ENCODE measurements at places on chromosomes 4 and X. TPM values are rescaled to one million over a fixed set of nuclear protein-coding genes. Genes with fewer than 3 reads are reported as not detected.
A peak's percentile ranks its signal among the peaks of the same experiment; 100 is the strongest.

The ARHGAP36 gene
- total RNA-seq = not detected

The PRDX4 gene
- 649 TPM for total RNA-seq

The LRAT gene
- 4.7 TPM for total RNA-seq

The CHRDL1 gene
- 1.6 TPM for total RNA-seq

The PNMA6E gene
- total RNA-seq = not detected

The F8 gene
- 1.4 TPM for total RNA-seq

The STK32B gene
- total RNA-seq = 1.6 TPM

DNA sequence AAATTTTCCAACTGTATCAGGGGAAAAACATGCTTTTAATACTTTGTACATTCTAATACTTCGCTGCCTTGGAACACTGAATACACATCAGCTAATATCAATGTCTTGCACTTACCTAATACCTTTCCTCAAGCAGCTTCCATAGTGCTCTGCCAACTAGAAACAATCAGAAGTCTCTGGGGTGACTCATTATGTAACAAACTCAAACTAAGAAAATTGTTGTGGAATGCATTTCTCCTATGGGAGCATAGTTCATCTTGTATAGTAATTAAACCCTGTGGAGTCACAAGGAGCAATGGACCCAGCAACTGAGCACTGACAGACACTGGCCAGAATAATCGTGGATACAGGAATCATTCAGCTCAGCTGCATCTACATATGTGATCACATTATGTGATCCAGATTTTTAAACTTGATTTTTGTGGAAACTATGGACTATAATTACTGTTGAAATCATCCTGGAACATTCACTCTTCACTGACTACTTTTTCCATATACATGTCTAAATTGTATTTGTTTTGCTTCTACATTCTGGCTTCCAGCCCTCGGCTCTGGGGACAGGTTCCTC, 496.9 kb downstream of the TMA16 start:
- H3K4me3 ChIP-seq = no peak overlapping the region
- DNase-seq = peak; percentile 9
- no peaks in the 10 kb centered on the region for H3K27me3 ChIP-seq
- H3K36me3 ChIP-seq = no peaks in the 10 kb centered on the region
- H3K4me1 ChIP-seq = peaks cover 3% of the 10 kb centered on the region
- no peak overlapping the region for H3K27ac ChIP-seq

DNA sequence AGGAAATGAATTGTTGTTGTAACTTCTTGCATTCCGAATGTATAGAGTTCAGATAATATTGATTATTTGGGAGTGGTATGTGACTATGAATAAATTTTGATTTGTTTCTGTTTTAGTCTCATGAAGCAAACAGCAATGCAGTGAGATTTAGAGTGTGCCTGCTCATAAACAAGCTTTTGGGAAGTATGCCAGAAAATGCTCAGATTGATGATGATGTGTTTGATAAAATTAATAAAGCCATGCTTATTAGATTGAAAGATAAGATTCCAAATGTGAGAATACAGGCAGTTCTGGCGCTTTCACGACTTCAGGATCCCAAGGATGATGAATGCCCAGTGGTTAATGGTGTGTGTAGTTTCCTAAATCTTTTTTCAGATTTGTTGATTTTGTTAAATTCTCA, 2.0 kb downstream of the NCAPG start:
- peaks cover 14% of the 10 kb centered on the region for H3K4me1 ChIP-seq
- no peaks in the 10 kb centered on the region for H3K36me3 ChIP-seq
- H3K27ac ChIP-seq = no peak overlapping the region
- no peaks in the 10 kb centered on the region for H3K27me3 ChIP-seq

- no peak for DNase-seq
- H3K4me3 ChIP-seq = no peak overlapping the region
- H3K27ac ChIP-seq = peak overlapping the region; percentile 12
- H3K27me3 ChIP-seq = no peaks in the 10 kb centered on the region
- no peaks in the 10 kb centered on the region for H3K36me3 ChIP-seq
These were observed 502.9 kb upstream of the SLIT2 start for GRCh38 chr4:19748519-19749479.

DNA sequence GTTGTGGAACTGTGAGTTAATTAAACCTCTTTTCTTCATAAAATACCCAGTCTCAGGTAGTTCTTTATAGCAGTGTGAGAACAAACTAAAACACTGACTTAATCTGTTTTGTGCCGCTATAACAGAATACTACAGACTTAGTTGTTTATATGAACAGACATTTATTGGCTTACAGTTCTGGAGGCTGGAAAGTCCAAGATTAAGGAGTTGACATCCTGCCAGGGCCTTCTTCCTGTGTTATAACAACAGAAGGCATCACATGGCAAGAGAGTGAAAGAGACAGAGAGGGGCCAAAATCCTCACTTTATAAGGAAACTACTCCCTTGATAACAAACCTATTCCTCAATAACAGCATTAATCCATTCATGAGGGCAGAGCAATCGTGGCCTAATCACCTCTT, 42.5 kb upstream of the KCNIP4 start:
- no peaks in the 10 kb centered on the region for H3K36me3 ChIP-seq
- no peak overlapping the region for H3K4me3 ChIP-seq
- DNase-seq = peak; percentile 16
- no peaks in the 10 kb centered on the region for H3K27me3 ChIP-seq

DNA sequence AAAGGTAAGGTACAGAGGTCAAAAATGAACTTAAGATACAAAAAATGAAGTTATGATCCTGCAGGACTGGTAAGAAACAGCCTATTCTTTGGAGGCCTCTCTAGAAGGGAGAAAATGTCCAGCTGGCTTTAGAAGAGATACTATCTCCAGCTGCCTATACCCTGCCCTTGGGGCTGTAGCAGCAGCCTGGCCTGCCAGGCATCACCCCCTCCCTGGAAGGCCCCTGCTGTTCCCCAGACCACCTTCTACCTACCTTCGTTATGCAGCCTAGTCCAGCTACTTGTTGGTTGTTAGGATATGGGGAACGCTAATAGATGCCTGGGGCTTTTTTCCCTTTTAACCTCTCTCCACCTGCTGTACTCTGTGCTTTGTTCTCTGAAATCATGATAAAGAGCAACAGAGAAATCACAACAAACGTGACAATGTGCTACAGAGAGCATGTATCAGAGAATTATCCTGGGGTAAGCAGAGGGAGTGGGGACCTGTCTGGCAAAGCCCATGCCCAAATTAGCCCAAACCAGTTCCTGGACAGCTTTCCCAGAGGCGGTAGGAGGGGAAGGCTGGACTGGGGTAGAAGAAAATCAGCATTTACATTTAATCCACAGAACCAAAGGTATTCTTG, 34.5 kb downstream of the FRMD7 start:
- no peaks in the 10 kb centered on the region for H3K27me3 ChIP-seq
- no peak overlapping the region for H3K4me3 ChIP-seq
- no peak for DNase-seq
- no peaks in the 10 kb centered on the region for H3K36me3 ChIP-seq
- H3K4me1 ChIP-seq = no peaks in the 10 kb centered on the region

DNA sequence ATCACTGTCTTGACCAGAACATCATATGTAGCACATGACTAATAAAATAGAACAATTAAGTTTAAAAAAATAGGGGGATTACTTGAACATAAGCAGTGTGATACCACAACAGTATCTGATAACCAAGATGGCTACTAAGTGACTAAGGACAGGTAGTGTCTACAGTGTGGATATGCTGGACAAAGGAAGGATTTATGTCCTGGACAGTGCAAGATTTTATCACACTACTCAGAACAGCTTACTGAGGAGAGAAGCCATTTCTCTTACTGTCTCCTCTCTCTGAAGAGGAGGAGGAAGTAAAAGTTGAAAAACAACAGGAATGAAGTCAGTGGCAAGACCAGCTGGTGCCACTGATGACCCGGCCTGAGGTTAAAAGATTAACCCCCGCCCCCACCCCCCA, 4.0 kb upstream of the SLC10A7 start:
- no peak for DNase-seq
- H3K36me3 ChIP-seq = no peaks in the 10 kb centered on the region
- H3K4me3 ChIP-seq = no peak overlapping the region
- peaks cover 3% of the 10 kb centered on the region for H3K4me1 ChIP-seq

- H3K4me1 ChIP-seq = no peaks in the 10 kb centered on the region
- H3K27ac ChIP-seq = no peak overlapping the region
- DNase-seq = no peak
- H3K36me3 ChIP-seq = no peaks in the 10 kb centered on the region
- no peaks in the 10 kb centered on the region for H3K27me3 ChIP-seq
These were observed 62.2 kb downstream of the PPP1R2C start for GRCh38 chrX:42715701-42716262.

- H3K27ac ChIP-seq = no peak overlapping the region
- no peak for DNase-seq
- H3K27me3 ChIP-seq = no peaks in the 10 kb centered on the region
- no peak overlapping the region for H3K4me3 ChIP-seq
These were observed 115.7 kb downstream of the SLIT2 start for GRCh38 chr4:20367446-20367845.

DNA sequence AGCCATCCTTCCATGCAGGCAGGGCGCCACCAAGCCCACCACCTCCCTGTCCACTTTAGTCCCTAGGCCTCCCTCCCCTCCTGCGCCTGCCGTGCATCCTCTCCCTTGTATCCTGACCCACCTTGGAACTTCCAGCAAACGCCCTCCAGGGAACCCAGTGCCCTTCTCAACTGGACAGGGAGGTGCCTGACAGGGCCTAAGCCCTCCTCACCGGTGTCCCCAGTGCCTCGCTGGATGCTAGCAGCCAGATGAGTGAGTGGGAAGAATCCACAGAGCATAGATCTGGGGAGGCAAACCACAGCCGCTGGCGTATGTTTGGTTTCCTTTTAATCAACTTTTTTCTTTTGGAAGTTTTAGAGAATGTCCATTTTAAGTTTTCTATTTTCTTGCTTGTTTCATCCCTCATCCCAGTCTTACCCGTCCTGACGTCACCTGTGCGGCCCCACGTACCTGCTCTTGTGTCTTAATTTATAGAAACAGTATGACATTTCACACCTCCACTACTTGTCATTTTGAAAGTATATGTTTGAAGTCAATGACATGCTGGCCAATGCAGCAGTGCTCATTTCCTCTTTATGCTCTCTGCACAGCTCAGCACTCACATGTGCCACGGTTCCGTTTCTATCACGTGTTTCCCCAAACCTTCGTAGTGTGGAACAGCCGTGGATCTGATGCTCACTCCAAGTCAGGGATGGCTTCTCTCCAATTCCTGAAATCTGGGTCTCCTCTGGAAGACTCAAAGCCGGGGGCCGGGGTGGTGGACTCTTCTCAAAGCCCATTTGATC, 3.4 kb upstream of the HMX1 start:
- H3K36me3 ChIP-seq = no peaks in the 10 kb centered on the region
- H3K27me3 ChIP-seq = peaks cover 90% of the 10 kb centered on the region
- H3K4me1 ChIP-seq = no peaks in the 10 kb centered on the region
- DNase-seq = no peak
- H3K27ac ChIP-seq = no peak overlapping the region

DNA sequence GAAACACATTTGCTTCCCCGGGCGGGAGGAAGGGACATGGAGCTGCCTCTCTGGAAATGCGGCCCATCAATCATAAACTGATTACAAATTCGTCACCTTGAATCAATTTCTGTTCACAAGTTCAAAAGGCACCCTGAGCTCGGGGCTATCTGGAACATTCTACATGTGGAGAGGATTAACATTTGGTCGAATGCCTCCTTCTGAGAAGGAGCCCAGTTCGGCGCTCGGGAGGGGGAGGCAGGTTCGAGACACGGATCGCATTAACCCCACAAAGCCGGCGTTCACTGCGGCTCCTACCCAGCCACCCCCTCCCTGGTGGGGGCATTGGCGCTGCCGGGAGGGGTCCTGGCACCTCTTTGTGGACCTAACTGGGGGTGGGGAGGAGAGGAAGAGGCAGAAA, 108.0 kb downstream of the CPZ start:
- H3K27ac ChIP-seq = no peak overlapping the region
- no peaks in the 10 kb centered on the region for H3K36me3 ChIP-seq
- no peaks in the 10 kb centered on the region for H3K4me1 ChIP-seq
- no peak for DNase-seq

- no peak overlapping the region for H3K4me3 ChIP-seq
- H3K4me1 ChIP-seq = peaks cover 9% of the 10 kb centered on the region
- no peak overlapping the region for H3K27ac ChIP-seq
- DNase-seq = no peak
- H3K36me3 ChIP-seq = no peaks in the 10 kb centered on the region
These were observed 55.6 kb downstream of the CLDN34 start for GRCh38 chrX:10022580-10023245.

DNA sequence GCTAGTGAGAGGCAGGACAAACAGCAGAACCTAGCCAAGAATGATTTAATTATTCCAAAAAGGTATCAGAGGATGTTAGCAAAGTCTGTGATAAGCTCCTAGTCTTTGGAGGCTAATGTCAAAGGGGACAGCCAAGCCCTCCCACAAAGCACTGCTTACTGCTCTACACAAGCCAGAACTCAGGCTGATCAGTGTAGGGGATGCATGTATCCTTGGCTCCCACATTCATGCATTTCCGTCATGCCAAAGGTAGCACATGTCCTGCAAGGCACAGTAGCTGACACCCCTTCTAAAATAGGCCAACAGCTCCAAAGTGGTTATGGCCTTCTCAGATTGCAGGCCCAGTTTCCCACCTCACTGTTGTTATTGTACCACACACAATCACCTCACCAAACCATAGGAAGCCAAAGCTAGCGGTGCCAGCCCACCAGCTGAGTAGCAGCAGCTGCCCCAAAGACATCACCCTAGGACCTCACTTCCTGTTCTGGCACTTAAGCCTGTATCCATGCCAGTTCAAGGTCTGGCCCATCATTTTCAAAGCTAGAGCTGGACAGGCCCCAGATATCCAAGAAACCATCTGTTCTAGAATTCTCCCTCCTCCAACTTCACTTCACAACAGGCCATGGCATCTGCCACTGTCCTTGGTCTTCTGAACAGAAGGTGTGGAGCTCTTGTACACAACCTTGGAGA, 40.9 kb downstream of the TSPAN5 start:
- no peak overlapping the region for H3K27ac ChIP-seq
- no peak for DNase-seq
- no peaks in the 10 kb centered on the region for H3K4me1 ChIP-seq

GRCh38 chr4:181478656-181479055, 764.5 kb upstream of the TENM3 start:
- H3K27ac ChIP-seq = no peak overlapping the region
- H3K4me3 ChIP-seq = no peak overlapping the region
- no peaks in the 10 kb centered on the region for H3K27me3 ChIP-seq
- no peak for DNase-seq
- H3K4me1 ChIP-seq = no peaks in the 10 kb centered on the region
- H3K36me3 ChIP-seq = no peaks in the 10 kb centered on the region

GRCh38 chrX:53738370-53738906, 51.9 kb upstream of the HUWE1 start:
- no peak for DNase-seq
- no peaks in the 10 kb centered on the region for H3K27me3 ChIP-seq
- H3K4me1 ChIP-seq = no peaks in the 10 kb centered on the region
- H3K36me3 ChIP-seq = no peaks in the 10 kb centered on the region

- no peaks in the 10 kb centered on the region for H3K27me3 ChIP-seq
- H3K4me3 ChIP-seq = no peak overlapping the region
- H3K4me1 ChIP-seq = no peaks in the 10 kb centered on the region
These were observed 361.8 kb downstream of the TEX13C start for GRCh38 chrX:125681507-125681906.

GRCh38 chr4:155738548-155738947, 20.3 kb upstream of the GUCY1B1 start:
- H3K27ac ChIP-seq = no peak overlapping the region
- H3K36me3 ChIP-seq = no peaks in the 10 kb centered on the region
- H3K4me1 ChIP-seq = no peaks in the 10 kb centered on the region
- H3K27me3 ChIP-seq = no peaks in the 10 kb centered on the region

- peak; percentile 54 for DNase-seq
- peaks cover 3% of the 10 kb centered on the region for H3K4me1 ChIP-seq
- H3K27ac ChIP-seq = peak overlapping the region; percentile 47
- no peak overlapping the region for H3K4me3 ChIP-seq
- no peaks in the 10 kb centered on the region for H3K27me3 ChIP-seq
These were observed 61.0 kb downstream of the SEPSECS start for GRCh38 chr4:25098964-25099891.

- no peak overlapping the region for H3K27ac ChIP-seq
- H3K4me1 ChIP-seq = no peaks in the 10 kb centered on the region
- no peak for DNase-seq
These were observed 91.5 kb downstream of the HTR2C start for GRCh38 chrX:114675365-114675764.

Measured in hepatocyte (in vitro differentiated cells).